Suprapubic skin (tissue), 4 donors: ENCODE measurements at places on chromosomes 1 and 21. TPM values are rescaled to one million over a fixed set of nuclear protein-coding genes. Genes with fewer than 3 reads are reported as not detected.

Gene TMIGD3
- 1.1 TPM for total RNA-seq

GRCh38 chr1:35850716-35851115 lies 32.3 kb upstream of the AGO1 start:
- H3K4me3 ChIP-seq: no peak overlapping the region
- H3K36me3 ChIP-seq: peaks cover 59% of the 10 kb centered on the region
- peaks cover 20% of the 10 kb centered on the region for H3K4me1 ChIP-seq
- no peaks in the 10 kb centered on the region for H3K27me3 ChIP-seq
- peak overlapping the region; percentile 61 for H3K27ac ChIP-seq

Gene ZNF644
- 38.2 TPM for total RNA-seq

DNA sequence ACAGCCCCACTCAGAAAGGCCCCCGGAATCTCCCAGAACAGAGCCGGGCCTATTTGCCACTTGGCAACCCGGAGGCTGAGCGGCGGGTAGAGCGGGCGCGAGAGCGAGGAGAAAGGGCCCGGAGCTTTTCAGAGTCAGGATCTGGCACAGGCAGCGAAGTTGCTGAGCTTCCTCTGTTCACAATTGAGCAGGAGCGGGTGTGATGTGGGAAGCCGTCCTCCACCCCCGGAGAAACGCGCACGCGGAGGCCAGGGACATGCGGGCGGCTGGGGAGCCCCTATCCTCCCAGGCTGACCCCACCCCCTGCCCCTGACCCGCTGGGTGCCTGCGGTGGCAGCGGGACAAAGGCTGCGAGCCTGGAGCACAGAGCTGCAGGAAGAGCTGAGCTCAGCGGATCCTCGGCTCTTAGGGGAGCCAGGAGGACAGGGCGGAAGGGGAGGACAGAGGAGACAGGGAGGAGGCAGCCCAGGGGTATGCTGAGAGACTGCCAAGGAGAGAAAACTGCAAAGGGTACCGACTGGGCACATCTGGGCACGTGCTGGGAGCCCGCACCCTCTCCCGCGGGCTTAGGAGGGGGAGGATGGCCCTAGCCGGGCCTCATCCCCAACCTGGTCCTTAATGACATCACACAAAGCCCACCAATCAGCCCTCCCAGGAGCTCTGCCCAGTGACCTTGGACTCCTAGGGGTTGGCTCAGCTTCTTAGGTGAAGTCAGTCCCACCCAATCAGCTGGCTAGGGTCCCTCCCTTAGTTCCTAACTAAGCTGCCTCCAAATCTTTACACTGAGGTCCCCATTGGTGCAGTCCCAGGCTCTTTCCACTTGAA lies 9.3 kb downstream of the KIF21B start:
- H3K4me1 ChIP-seq: peaks cover 43% of the 10 kb centered on the region
- H3K36me3 ChIP-seq: no peaks in the 10 kb centered on the region
- peak overlapping the region; percentile 23 for H3K4me3 ChIP-seq
- H3K27me3 ChIP-seq: peaks cover 4% of the 10 kb centered on the region
- H3K27ac ChIP-seq: no peak overlapping the region
- DNase-seq: no peak

GRCh38 chr1:66357021-66357420 lies 176.9 kb upstream of the SGIP1 start:
- H3K27me3 ChIP-seq: no peaks in the 10 kb centered on the region
- no peak overlapping the region for H3K27ac ChIP-seq
- peaks cover 46% of the 10 kb centered on the region for H3K4me1 ChIP-seq
- H3K4me3 ChIP-seq: no peak overlapping the region
- H3K36me3 ChIP-seq: peaks cover 4% of the 10 kb centered on the region

Gene STUM
- total RNA-seq: 2.0 TPM

DNA sequence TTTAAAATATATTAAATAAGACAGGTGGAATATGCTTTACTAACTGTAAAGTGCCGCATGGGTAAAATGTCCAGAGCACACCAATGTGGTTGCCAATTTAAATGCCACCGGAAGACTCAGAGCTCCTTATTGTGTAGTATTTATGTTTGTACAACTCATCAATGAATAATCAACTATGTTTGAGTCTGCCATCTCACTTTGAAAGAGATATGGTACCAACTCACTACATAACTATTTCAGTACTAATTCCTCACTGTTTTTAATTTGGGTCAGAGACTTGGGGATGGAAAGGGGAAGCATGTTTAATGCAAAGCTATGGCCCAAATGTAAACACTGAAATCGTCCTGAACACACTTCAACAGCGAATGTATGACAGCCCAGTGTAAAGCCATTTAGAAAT lies 144.8 kb downstream of the NR5A2 start:
- H3K27ac ChIP-seq: no peak overlapping the region
- DNase-seq: no peak
- no peaks in the 10 kb centered on the region for H3K4me1 ChIP-seq
- no peaks in the 10 kb centered on the region for H3K36me3 ChIP-seq
- H3K27me3 ChIP-seq: no peaks in the 10 kb centered on the region

DNA sequence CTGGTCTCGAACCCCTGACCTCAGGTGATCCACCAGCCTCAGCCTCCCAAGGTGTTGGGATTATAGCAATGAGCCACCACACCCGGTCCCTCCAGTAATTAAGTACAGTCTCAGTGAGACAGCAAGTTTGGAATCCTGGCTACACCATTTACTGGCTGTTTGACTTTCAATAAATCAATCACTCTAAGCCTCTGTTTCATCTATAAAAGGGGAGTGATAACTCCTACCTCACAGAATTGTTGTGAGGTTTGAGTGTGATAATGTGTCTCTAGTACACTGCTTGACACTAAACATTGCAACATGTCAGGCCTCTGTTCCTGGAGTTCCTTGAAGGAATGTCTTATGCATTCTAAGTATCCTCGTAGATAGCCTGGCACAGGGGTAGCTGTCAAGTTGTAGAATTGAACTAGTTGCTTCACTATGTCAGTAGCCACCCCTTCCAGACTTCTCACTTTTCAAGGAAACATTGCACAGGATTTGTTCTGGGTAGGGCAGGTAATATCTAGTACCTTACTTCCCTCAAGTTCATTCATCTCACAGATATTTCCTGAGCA lies 12.4 kb downstream of the ENTREP3 start:
- DNase-seq: no peak
- H3K27me3 ChIP-seq: no peaks in the 10 kb centered on the region
- H3K4me3 ChIP-seq: peak overlapping the region; percentile 64
- H3K27ac ChIP-seq: no peak overlapping the region
- peaks cover 10% of the 10 kb centered on the region for H3K36me3 ChIP-seq

DNA sequence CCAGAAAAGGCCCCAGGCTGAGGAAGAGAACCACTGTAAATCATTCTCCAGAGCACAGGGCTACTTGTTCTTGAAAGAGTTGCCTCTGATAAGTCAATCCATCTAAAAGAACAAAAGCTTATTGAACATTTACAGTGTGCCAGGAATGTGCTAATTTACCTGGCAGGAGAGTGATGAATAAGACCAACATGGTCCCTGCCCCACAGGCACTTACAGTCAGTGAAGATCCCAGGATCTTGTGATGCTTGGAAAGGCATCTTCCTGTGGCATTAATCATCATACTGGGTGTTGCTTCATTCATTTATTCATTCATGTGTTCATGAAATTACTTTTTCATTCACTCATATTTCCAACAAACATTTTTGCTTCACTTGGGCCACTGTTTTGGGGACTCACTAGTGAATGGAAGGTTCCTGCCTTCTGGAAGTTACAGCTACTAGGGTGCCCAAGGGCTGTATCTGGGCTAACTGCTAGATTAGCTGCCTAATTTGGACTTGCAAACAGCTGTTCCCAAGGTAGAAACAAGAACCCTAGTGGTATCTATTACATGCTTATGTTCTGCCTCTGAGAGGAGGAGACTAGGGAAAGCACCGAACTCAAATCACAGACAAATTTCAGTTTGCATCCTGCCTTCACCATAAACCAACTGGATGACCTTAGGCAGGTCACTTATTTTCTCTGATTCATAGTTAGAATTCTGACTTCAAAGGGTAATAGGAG lies 133.5 kb downstream of the CLIC6 start:
- peaks cover 21% of the 10 kb centered on the region for H3K4me1 ChIP-seq
- peaks cover 18% of the 10 kb centered on the region for H3K36me3 ChIP-seq
- H3K27me3 ChIP-seq: no peaks in the 10 kb centered on the region
- H3K27ac ChIP-seq: peak overlapping the region; percentile 14

DNA sequence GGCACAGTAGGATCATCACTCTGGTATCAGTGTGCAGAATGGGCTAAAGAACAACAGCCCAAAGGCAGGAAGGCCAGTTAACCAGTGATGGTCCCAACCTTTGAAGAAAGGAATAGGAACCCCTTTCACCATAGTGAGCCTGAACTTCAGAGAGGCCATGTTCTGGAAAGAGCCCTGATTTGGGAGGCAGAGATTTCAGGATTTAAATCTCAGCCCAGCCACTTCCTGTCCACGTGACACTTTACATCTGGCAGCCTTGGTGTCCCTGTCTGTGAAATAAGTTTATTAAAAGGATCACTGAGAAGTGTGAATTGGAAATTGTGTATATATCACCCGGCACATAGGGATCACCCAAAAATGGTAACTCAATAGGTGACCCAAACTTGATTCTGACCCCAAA lies 13.0 kb downstream of the MATN1 start:
- H3K27ac ChIP-seq: no peak overlapping the region
- H3K4me1 ChIP-seq: peaks cover 7% of the 10 kb centered on the region
- H3K27me3 ChIP-seq: peaks cover 3% of the 10 kb centered on the region
- no peak overlapping the region for H3K4me3 ChIP-seq

Gene SH2D5
- total RNA-seq: not detected

Gene URB1
- total RNA-seq: 49.4 TPM

DNA sequence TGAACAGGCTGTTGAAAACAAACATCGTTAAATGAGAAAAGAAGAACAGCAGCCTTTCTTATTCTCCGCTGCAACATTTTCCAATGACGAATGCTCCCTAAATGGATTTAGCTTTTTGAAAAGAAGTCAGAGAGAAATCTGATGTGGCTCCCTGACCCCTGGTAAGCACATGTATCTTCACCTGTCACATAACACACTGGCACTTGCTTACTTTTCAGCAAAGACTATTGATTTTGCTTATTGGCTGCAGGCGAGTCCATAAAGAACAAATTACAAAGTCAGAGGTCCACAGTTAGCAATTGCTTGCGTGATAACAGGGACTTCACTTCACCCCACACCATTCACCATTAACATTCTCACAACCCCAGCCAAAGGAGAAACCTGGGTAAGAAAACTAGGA lies 362.8 kb downstream of the GPATCH2 start:
- H3K4me1 ChIP-seq: no peaks in the 10 kb centered on the region
- H3K27me3 ChIP-seq: no peaks in the 10 kb centered on the region
- no peaks in the 10 kb centered on the region for H3K36me3 ChIP-seq
- no peak overlapping the region for H3K4me3 ChIP-seq

DNA sequence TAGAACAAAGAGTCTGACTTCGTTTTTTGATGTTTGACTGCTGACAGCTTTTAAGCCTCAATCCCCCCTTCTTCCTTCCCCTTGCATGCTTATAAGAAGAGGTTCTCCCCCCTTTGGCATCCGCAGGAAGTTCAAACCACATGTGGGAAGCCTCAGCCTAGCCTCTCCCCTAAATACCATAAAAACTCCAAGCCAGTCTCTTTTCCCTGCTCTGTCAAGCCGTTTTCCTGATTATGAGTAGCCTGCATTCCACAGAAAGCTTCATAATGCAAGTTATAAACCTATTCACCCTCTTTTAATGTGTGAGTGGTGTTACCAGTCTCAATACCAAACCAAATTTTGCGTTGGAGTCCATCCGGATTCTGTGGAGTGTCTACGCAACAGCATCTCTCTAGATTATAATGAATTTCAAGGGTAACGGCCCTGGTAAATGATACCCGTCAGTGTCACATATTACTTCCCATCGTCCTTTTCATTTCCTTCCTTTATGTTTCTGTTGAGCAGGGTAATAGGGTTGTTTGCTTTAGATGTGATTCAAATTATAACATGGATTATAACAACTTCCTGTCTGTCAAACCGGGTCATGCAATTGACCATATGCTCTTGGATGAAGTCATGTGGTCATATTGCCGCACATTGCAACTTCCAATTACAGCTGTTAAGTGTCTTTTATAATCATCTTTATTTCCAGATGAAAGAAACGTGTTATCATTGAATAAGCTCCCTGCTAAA lies 717.5 kb downstream of the RWDD3 start:
- H3K27me3 ChIP-seq: no peaks in the 10 kb centered on the region
- no peak overlapping the region for H3K4me3 ChIP-seq
- H3K4me1 ChIP-seq: peaks cover 4% of the 10 kb centered on the region
- no peak overlapping the region for H3K27ac ChIP-seq
- H3K36me3 ChIP-seq: no peaks in the 10 kb centered on the region
